ENCODE measurements at places on chromosomes 3 and 15.

- DNase-seq: no peak
These were observed 637.9 kb downstream of the NLGN1 start for GRCh38 chr3:174035328-174035886.

GRCh38 chr3:36895496-36896409, 49.1 kb downstream of the TRANK1 start:
- DNase-seq: no peak

- no peak for DNase-seq
These were observed 134.6 kb upstream of the TP63 start for GRCh38 chr3:189496375-189497138.

DNA sequence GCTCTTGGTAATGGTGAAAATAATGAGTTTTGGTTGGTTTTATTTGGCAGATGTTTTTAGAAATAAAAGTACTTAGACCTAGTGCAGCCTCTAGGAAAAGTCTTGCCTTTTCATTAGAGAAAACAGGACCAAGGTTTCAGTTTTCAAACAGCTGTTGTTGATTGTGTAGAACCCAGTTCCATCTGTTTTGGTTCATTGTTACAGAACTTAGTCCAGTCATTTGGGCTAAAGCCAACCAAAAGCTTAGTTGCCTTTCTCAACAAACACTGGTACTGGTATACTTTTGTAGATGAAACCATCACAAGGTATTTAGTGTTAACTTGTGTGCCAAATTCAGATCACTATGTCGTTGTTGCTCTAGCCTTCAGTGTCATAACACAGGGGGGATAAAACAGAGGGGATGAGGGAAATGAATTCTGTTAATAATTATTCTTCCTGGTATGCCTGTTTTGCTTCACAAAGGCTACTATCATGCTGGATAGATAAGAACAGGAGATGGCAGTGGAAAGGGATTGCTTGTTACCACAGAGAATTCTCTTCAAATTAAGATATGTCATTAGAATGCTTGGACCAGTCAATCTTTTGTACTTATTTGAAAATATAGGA, 12.6 kb upstream of the APH1B start:
- no peak for DNase-seq

DNA sequence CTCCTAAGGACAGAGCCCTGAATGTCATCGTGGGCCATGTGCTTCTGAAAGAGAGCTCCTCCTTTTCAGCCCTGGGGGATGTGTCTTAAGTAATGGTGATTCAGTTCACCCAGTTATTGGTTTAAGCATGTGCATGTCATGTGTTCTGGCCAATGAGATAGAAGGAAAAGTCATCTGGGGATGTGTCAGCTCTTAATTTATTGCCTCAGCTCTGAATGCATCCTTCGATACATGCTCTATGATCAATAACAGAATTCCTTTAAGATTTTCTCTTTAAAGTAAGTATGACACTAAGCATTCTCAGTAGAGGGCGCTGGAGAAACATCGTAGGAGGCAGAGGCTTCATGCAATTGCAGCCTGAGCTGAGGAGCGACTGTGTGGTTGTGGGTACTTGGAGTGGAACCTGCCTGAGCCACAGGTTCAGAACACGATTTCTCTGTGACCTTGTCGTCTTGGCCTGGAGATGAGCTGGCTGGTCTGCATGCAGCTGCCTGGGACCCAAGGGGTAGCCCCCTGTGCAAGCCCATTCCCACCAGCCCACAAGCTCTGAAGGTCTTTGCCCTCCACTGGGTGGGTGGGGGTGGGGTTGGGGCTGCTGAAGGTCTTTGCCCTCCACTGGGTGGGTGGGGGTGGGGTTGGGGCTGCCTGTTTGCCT, 69.5 kb downstream of the C3orf38 start:
- no peak for DNase-seq

DNA sequence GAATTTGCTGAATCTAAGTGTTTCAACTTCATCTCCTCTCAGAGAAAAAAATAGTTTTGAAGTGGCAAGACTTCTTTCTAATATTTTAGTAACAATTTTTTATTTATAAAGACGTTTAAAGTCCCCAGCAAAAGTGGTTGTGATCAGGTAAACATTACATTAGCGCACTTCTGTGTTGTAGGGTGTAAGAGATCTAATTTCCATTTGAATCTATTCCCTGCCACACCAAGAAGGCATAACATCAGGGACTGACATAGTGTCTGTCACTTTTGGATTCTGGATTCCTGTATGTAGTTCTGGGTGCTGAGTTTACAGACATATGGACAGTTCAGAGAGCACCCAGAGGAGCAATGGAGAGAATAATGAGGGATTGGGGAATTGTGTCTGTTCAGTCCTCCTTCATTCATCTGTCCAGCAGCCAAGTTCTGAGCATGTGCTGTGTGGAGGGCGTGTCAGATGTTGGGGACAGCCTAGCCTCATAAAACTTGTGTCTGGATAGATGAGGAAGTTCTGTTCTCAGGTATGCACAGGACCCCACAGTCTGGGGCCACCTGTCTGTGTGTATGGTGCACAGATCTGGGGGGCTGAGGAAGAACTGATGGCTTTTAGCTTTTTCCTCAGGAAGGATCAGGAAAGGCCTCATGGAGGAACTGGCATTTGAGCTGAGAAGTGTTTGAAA, 65.6 kb downstream of the MAP2K5 start:
- no peak for DNase-seq

DNA sequence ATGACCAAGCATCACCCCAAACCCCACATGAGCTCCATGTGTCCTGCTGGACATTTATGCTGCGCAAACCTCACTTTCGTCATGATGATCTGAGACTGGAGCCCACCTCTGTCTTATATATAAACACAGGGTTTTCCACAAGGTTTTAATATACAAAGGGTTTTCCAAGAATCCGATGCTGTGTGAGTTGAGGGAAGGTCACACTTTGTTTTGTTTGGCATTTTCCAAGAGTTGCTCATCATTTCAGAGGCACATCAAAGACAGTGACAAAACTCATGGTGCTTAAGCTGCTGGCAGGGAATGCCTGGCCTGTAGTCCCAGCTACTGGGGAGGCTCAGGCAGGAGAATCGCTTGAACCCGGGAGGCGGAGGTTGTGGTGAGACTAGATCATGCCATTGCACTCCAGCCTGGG, 20.0 kb downstream of the EFCC1 start:
- DNase-seq: no peak

GRCh38 chr15:33737687-33738601, 230.4 kb upstream of the CHRM5 start:
- DNase-seq: no peak

GRCh38 chr15:90829942-90830440, 38.4 kb upstream of the FURIN start:
- peak; percentile 29 for DNase-seq

Measured in CD8-positive, alpha-beta memory T cell (primary cell).